ENCODE measurements at places on chromosomes 5 and 9.

GRCh38 chr5:111935835-111936234 is 178.8 kb upstream of the NREP start:
- no peak for DNase-seq

DNA sequence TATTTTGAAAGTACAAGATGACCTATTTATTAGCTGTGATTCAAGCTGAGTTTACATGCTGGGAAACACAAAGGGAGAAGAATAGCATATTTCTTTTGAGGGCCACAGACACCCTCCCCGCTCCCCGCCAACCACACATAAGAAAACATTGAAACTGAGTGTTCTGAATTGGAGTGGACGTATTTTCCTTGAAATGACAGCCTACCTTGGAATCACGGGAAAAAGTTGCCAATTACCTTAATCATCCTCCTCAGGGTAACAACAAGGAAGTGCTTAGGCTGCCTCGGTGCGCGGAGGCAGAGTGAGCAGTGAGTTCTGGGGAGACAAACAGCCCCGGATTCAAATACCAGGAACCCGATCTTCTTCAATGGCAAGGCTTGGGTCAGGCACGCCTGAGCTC is 31.4 kb downstream of the CFAP77 start:
- DNase-seq: no peak

- no peak for DNase-seq
Measured at GRCh38 chr9:134168757-134169550, 4.6 kb upstream of the RNU6ATAC start.

- no peak for DNase-seq
Measured at GRCh38 chr5:5139336-5139776, 774 bp upstream of the ADAMTS16 start.

DNA sequence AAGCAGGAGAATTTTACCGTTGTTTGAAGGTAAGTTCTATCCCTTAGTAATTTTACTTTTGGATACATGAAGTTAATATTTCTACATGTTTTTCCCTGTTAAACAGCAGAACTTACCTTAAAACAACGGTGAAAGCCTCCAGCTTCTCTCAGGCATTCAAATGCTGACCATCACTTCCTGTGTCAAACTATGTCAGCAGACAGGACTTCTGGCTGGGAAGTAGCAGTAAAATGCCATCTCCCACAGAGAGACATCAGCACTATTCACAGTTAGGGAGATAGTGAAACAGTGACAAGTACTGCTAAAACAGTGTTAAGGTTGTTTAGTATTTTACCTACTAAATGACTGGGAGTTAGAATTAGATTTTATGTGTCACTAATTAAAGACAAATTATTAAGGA is 34.2 kb upstream of the GOLGA1 start:
- DNase-seq: no peak

GRCh38 chr5:127799293-127799905 is 96.2 kb downstream of the CCDC192 start:
- DNase-seq: no peak

DNA sequence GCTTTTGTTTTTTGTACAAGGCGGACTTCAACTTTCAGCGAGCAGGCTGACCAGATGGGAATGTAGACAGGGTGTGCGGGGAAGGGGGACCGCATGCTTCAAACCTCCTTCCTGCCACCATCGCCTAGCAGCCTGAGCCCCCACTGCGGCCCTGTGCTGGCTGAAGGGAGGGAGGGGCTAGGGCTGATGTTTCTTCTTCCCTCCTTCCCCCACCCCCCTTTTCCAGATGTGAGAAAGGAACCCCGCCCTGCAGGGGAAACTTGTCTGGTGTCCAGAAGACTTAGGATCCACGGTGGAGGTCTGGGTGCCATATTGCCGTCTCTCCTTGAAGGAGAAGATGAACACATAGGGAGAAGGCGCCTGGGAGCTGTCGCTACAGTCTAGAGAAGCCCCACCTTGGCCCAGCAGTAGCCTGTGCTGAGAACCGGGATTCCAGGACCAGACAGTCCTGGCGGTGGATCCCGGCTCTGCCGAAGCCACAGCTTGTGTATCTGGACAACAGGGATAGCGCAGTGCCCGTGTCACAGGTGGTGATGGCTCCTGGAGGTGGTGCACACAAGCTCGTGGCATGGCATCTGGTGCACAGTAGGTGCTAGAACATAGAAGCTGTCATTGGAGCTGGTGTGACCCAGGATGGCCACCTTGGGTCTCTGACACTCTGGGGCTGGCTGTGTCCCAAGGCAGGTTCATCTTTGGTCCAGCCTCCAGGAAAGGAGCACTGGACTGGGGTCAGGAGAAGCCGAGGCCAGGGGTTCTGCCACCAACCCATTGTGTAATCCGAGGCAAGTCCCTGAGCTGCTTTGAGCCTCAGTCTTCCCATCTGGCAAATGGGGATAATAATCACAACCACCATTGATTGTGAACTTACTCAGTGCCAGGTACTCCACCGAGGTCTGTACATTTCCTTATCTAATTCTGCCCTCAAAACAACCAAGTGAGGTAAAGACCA is 205.6 kb downstream of the C9orf50 start:
- no peak for DNase-seq

- DNase-seq: no peak
Measured at GRCh38 chr9:135328485-135329417, 150.8 kb upstream of the PPP1R26 start.

Measured in H1 (cell line).